ENCODE measurements at places on chromosomes 4 and X. TPM values are rescaled to one million over a fixed set of nuclear protein-coding genes. Genes with fewer than 3 reads are reported as not detected.

Gene C4orf36
- 2.7 TPM for total RNA-seq

Gene COL4A6
- total RNA-seq = 33.7 TPM

Gene MAGEE1
- 1.8 TPM for total RNA-seq

Gene CLTRN
- 2.0 TPM for total RNA-seq

Gene GPRASP3
- total RNA-seq = 3.4 TPM

Gene NXF2
- total RNA-seq = not detected

Gene UGT2B17
- total RNA-seq = not detected

Gene PDLIM3
- 9.0 TPM for total RNA-seq

Gene APELA
- total RNA-seq = under 0.01 TPM

Gene NDST4
- not detected for total RNA-seq
